ENCODE measurements at places on chromosomes 7 and 10. TPM values are rescaled to one million over a fixed set of nuclear protein-coding genes. Genes with fewer than 3 reads are reported as not detected.

The DNAJC12 gene
- 2.1 TPM for total RNA-seq

The TIMM23 gene
- 93.2 TPM for total RNA-seq

The OR2A12 gene
- not detected for total RNA-seq

The P4HA1 gene
- total RNA-seq = 244 TPM

Data from astrocyte (in vitro differentiated cells and primary cell).